ENCODE measurements at places on chromosomes 3 and 15. TPM values are rescaled to one million over a fixed set of nuclear protein-coding genes. Genes with fewer than 3 reads are reported as not detected.

- no peak for DNase-seq
- H3K4me1 ChIP-seq, result no peaks in the 10 kb centered on the region
- H3K27me3 ChIP-seq, result no peaks in the 10 kb centered on the region
- H3K36me3 ChIP-seq, result no peaks in the 10 kb centered on the region
- no peak overlapping the region for H3K27ac ChIP-seq
These were observed 57.8 kb upstream of the TGFBR2 start for GRCh38 chr3:30548600-30548999.

GRCh38 chr3:158847452-158847821 is 45.6 kb downstream of the MFSD1 start:
- no peak overlapping the region for H3K4me3 ChIP-seq
- no peak for DNase-seq
- no peak overlapping the region for H3K27ac ChIP-seq
- no peaks in the 10 kb centered on the region for H3K4me1 ChIP-seq
- H3K36me3 ChIP-seq, result no peaks in the 10 kb centered on the region

DNA sequence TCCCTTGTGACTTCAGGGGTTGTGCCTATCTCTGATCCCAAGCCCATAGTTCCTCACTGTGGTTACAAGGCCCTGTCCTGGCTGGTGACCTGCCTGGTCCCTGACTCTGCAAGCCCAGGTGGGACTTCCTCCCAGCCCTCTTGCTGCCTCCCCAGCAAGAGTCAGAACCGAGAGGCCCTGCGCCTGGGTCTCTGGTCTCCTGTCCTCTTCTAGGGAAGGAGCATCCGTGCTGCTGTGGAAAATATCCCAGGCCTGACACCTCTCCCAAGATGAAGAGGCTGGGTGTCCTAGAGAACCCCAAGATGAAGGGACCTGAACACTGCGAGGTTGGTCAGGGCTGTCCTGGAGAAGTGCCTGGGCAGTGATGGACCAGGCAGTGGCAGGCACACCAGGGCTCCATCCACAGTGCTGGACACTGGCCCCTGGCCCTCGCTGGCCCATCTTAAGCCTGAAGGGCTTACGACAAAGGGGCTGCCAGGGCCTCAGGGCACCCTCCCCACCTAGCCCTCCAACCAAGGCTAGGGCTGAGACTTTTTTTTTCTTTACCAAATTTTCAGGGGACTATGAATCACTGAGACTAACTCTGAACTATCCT is 32.7 kb downstream of the PTH1R start:
- peaks cover 20% of the 10 kb centered on the region for H3K4me1 ChIP-seq
- no peaks in the 10 kb centered on the region for H3K36me3 ChIP-seq
- DNase-seq, result no peak
- H3K27ac ChIP-seq, result no peak overlapping the region
- no peak overlapping the region for H3K4me3 ChIP-seq

The DAZL gene
- not detected for total RNA-seq

DNA sequence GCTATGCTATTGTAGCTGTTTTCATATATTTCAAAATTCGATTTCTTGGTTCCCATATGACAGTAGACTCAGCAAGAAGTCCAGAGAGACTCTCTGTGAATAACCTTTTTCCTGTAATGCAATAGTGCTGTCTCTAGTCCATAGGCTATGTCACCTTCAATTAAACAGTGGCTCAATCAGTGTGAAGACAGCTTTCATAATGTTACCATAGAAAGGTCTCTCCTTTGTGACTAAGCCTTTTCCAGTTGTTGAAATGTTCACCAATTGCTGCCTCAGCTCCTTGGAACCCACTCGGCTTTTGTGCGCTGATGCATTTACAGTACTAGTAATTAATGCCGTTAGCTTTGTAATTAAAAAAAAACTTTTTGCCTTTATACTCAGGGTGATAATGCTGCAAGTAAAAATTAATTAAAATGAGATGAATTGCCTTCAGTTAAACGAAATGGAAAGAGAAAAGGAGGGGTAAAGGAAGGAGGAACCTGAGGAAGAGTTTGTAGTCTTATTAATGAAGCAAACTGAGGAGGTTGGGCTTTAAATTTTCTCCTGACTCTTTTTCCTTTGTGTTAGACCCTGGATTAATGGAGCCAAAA is 214.8 kb downstream of the LSAMP start:
- no peaks in the 10 kb centered on the region for H3K4me1 ChIP-seq
- H3K4me3 ChIP-seq, result no peak overlapping the region
- no peak overlapping the region for H3K27ac ChIP-seq
- no peak for DNase-seq

The TNNC1 gene
- total RNA-seq, result 4,697 TPM

DNA sequence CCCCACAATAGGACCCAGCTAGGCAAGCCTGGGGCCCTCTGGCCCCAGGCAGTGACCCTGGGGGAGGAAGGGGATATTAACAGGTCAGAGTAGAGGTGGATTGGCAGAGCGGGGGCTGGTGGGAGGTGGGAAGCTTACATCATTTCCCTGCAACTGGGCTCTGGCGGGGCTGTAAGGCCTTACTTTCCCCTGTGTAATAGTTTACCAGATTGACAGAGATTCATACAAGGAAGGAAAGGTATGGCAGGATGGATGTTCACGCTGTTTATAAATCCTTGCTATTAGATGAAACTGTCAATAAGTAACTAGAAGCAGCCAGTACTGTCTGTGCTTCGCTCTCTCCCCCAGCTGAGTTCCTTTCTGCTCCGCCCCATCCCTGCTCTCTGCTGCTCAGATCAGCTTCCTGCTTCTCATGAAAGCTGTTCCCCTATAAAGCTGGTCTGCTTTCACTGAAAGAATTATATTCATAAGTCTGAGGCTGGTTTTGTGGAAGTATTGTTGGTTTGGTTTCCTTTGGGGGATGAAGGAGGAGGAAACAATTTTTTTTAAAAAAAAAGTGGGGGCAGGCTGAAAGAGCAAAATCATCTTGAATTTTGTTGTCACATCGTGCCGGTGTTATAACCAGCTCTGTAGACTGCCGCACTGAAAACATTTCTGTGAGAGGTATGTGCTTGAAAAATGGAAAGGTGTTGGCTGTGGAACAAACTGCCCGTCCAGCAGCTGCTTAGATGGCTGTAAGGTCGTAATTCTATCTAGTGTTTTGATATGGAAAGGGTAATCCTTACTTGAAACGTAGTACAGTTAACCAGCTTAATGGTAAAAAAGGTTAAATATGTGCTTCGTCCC is 76.4 kb downstream of the BBX start:
- no peak for DNase-seq
- H3K27ac ChIP-seq, result peak overlapping the region; percentile 87
- no peaks in the 10 kb centered on the region for H3K27me3 ChIP-seq
- peak overlapping the region; percentile 42 for H3K4me3 ChIP-seq

GRCh38 chr3:183774631-183775030 is 50.7 kb downstream of the MAP6D1 start:
- H3K4me1 ChIP-seq, result peaks cover 8% of the 10 kb centered on the region
- peaks cover 52% of the 10 kb centered on the region for H3K36me3 ChIP-seq
- no peaks in the 10 kb centered on the region for H3K27me3 ChIP-seq
- no peak overlapping the region for H3K27ac ChIP-seq
- no peak overlapping the region for H3K4me3 ChIP-seq

The TMEM87A gene
- 17.0 TPM for total RNA-seq

GRCh38 chr3:33355611-33356010 is 78.4 kb downstream of the FBXL2 start:
- H3K27me3 ChIP-seq, result no peaks in the 10 kb centered on the region
- no peaks in the 10 kb centered on the region for H3K4me1 ChIP-seq
- no peaks in the 10 kb centered on the region for H3K36me3 ChIP-seq
- DNase-seq, result no peak
- no peak overlapping the region for H3K4me3 ChIP-seq
- H3K27ac ChIP-seq, result no peak overlapping the region

DNA sequence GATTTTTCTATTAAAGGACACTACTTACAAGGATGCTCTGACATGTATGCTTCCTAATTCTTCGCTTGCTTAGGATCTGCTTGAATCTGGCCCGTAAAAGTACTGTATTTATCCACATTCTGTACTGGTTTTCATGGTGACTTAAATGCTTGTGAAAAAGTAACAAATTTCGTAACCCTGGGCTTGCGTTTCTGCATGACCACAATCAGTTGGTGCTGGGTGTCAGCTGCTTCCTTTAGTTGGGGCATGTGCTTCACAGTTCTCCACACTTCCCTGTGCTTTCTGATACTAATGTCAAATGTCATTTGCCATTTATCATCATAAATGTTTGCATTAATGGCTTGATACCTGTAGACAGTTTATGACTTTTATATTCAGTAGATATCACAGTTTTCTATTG is 218.4 kb upstream of the MLF1 start:
- no peaks in the 10 kb centered on the region for H3K27me3 ChIP-seq
- DNase-seq, result no peak
- H3K4me3 ChIP-seq, result no peak overlapping the region
- no peaks in the 10 kb centered on the region for H3K4me1 ChIP-seq
- no peaks in the 10 kb centered on the region for H3K36me3 ChIP-seq

The BUB1B gene
- total RNA-seq, result 2.1 TPM

- peak within 1 kb of the TSS; percentile 96 for H3K27ac ChIP-seq
- no peaks in the 10 kb centered on the region for H3K27me3 ChIP-seq
- peak; percentile 75 for DNase-seq
- H3K4me1 ChIP-seq, result no peaks in the 10 kb centered on the region
These were observed at the start of gene ABHD14A for GRCh38 chr3:51974963-51975851. Gene ABHD14A (plus strand): TSS chr3:51975064. CDS start chr3:51975136, 72 bp downstream.

The SMCO1 gene
- 42.3 TPM for total RNA-seq

GRCh38 chr15:58604455-58604923 is 145.0 kb downstream of the ADAM10 start:
- H3K4me3 ChIP-seq, result no peak overlapping the region
- no peak for DNase-seq
- H3K36me3 ChIP-seq, result no peaks in the 10 kb centered on the region
- no peaks in the 10 kb centered on the region for H3K27me3 ChIP-seq
- H3K27ac ChIP-seq, result no peak overlapping the region

GRCh38 chr3:191047930-191048329 is 151.1 kb upstream of the OSTN start:
- H3K4me1 ChIP-seq, result no peaks in the 10 kb centered on the region
- no peaks in the 10 kb centered on the region for H3K36me3 ChIP-seq

GRCh38 chr3:100396967-100397366 is 3.9 kb downstream of the TOMM70 start:
- no peak overlapping the region for H3K4me3 ChIP-seq
- H3K36me3 ChIP-seq, result no peaks in the 10 kb centered on the region
- no peak overlapping the region for H3K27ac ChIP-seq
- H3K4me1 ChIP-seq, result no peaks in the 10 kb centered on the region

The EFCAB12 gene
- 0.28 TPM for total RNA-seq

DNA sequence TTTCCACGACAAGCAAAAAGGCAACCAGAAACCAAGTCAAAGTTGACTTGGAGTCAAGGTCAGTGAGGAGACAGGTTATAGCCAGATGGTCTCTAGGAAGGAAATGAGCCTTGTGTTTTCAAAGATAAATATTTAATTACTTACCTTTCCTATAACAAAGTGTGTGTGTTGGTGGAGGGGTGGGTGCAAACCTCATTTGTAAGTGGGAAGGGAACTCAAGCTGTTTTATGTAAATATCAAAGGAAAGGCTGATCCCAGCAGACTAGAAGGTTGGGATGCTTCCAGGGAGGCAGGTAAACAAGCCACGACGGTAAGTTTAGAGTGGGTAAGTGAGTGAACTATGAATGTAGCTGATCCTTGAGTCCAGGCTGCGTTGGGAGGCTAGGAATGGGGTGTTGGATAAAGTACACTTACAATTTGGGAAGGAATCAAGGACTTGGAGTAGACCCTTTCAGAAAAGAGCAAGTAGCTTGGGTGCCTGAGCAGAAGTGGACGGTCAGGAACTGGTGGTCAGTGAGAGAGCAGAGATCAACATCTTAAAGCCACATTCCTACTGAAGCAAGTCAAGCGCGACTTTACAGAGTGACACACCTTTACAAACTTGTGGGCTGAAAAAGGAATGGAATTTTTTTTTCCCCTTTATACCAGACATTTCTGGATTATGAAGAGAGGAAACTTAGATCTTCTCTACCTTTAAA is 82.0 kb upstream of the TBL1XR1 start:
- no peaks in the 10 kb centered on the region for H3K27me3 ChIP-seq
- DNase-seq, result no peak
- no peaks in the 10 kb centered on the region for H3K36me3 ChIP-seq
- H3K4me3 ChIP-seq, result no peak overlapping the region
- H3K27ac ChIP-seq, result no peak overlapping the region

DNA sequence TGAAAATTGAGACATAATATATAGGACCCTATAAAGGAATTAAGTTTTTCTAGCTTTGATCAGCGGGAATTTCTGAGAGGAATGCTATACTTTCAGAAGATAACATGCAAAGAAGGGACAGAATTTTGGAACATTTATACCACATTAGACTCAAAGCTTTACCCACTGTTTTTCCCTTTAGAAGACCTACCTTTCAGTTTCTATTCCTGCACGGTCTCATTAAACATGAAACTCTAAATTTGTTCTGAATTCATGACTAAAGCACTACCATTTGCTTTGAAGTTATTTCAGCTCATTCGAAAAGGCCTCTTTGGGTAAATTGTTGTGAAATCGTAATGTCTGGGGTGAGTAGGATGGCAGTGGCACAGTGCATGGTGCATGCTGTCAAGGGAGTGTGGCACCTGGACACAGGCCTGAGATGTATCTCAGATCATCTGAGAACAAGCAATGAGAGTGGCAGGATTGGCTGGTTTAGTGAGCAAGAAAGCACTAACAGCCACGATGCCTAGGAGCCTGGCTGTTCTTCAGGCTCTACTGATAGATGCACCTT is 42.5 kb downstream of the CHCHD4 start:
- H3K27me3 ChIP-seq, result no peaks in the 10 kb centered on the region
- no peak for DNase-seq
- no peaks in the 10 kb centered on the region for H3K36me3 ChIP-seq
- no peak overlapping the region for H3K27ac ChIP-seq

DNA sequence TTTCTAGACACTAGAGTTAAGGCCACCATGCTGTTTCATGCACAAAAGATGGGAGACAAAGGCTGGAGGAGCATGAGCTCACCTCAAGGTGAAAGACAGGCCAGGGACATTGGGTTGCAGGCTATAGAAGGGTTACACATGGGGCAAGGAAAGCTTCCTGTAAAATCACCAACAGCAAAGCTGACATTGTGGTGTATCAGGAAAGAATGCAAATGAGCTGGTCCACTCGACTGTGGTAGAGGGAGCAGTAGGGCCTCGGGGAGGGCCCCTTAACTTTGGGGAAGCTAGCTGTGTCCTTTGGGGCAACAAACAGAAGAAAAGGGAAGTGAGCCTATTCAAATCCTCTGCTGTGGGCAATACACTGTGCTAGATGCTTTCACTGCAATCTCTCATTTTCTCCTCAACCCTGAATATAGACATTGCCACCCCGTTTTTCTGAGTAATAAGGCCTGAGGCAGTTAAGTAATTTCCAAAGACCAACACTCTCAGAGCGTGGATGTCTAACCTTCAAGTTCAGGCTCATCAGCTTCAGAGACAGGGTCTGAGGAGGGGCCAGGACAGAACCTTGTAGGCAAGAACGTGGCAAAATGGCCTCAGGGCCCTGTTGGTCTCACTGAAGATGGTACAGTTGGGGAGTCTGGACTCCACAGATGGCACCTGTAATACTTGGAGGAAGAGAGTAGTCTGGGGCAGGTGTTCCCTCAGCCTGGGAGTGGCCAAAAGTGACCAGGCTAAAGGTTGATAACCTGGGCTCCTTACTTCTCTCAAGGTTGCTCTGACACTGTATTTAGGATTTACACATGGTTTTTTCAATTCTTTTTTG is 24.1 kb downstream of the CX3CR1 start:
- no peak overlapping the region for H3K4me3 ChIP-seq
- H3K27me3 ChIP-seq, result no peaks in the 10 kb centered on the region
- no peaks in the 10 kb centered on the region for H3K36me3 ChIP-seq
- no peak overlapping the region for H3K27ac ChIP-seq
- DNase-seq, result no peak

The FBXW12 gene
- not detected for total RNA-seq

All from right atrium auricular region (tissue), 2 donors.